ENCODE measurements at places on chromosomes 5 and 9. TPM values are rescaled to one million over a fixed set of nuclear protein-coding genes. Genes with fewer than 3 reads are reported as not detected.

Gene ADRA1B
- 0.66 TPM for total RNA-seq

Gene CA9
- not detected for total RNA-seq

DNA sequence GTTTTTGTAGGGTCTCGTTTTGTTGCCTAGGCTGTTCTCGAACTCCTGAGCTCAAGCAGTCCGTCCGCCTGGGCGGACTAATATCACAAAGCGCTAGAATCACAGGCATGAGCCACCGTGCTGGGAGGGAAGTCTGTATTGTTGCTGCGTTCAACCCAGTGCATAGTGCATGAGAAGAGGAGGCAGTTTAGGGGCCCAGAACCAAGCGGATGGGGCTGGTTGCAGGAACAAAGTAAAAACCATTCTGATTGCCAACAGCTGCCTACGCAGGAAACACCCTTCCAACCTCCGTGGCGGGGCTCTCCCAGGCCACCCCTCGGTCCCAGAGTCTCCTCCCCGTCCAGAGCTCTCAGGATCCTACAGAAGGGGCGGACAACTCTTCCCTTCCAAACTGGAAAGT is 87.1 kb downstream of the ANXA2R start:
- no peak for DNase-seq

DNA sequence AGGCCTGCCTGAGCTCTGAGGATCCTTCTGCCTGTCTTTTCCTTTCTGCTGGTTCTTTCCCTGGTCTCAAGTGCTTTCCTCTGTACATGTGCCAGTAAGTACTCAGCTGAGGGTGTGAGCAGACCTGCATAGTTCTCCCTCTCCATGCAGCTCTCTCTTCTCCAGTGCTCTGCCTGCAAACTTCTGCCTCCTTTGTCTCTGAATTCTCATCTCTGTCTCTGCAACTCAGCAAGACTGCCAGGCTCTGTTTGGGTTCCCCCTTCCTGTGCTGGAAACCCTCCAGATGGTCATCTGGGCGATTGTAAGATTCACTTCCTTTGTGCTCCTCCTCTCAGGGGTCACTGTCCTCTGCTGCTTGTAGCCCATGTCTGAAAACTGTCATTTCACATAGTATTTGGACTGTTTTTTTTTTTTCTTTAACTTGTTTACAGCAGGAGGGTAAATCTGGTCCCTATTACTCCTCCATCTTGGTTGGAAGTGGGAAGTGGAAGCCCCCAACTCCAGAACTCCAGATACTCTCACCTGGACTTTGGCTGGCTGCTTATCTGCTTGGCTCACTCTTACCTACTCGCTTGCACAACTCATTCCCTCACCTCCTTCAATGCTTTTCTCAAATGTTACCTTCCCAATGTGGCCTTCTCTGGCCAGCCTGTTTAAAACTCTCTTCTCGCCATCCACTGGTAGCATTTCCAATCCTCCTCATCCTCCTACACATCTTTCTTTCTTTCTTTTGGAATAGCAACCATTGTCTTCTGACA is 175.3 kb upstream of the TBC1D2 start:
- DNase-seq: no peak
